ENCODE measurements at places on chromosomes 11 and 22.

DNA sequence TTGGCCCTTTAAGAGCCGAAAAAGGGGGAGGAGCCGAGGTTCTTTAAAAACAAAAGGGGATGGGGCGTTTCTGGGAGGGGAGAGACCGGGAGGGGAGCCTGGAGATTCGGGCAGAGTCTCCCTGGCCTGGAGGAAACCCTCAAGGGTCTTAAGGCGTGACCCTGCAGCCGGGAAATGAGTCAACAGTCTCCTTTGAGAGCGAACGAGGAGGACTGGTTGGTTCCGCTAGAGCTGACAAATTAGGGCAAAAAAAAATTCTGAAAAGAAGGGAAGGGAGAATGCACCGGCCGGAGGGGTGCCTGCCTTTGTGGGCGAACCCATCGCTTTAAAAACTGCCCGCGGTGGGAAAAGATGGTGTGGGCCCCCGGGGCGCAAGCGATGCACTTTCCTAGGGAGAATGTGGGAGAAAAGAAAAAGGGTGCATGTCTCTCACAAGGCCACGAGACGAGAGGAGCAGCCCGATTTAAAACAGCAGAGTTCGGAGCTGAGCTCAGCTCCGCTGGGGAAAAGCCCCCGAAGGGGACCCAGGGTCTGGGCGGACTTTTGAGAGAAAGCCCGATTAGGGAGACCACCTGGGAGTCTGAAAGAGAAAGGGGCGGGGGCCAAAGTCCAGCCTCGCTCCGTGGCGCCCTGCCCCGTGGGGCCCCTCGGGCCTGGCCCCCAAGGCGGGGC, 874 bp downstream of the ZFTA start:
- DNase-seq = peak; percentile 23

- DNase-seq = no peak
Measured at GRCh38 chr11:120137187-120137610, 714 bp downstream of the TRIM29 start.

- DNase-seq = no peak
Measured at GRCh38 chr11:110859240-110859840, 147.1 kb upstream of the ARHGAP20 start.

GRCh38 chr11:116714902-116715301, 57.9 kb downstream of the BUD13 start:
- no peak for DNase-seq

GRCh38 chr11:14700593-14700992, 57.0 kb downstream of the PDE3B start:
- DNase-seq = no peak

GRCh38 chr11:115221461-115222069, 282.6 kb downstream of the CADM1 start:
- no peak for DNase-seq

DNA sequence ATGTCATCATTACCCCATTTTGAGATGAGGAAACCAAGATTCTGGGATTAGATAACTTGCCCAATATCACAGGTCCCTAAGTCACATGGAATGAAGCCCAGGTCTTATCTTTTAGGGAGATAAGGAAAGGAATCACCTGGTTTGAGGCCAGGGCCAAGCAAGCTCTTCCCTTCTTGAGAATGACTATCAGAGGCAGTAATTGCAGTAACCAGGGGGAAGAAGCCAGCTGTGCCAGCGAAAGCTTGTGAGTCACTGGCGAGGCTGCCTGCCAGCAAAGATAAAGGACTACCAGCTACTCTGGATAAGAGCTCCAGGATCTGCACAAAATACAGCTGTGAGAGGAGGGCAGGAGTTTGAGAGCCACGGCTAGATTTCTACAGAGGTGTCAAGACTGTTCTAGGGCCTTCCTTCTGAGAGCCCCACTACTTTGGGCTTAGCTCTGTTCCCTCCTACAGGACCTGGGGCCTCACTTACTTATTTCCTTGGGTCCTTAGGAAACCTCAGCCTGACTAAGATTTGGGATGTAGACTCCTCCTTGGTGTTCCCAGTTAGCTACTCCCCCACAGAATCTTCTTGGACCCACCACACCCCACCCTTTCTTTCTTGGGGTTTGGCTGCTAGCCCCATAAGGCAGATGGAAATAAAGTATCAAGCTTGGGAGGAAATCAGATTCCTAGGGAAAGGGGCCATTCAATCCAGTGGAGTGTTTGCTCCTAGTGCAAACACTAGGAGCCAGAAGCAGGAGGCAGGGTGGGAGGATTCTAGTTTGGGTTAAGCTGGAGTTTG, 9.7 kb upstream of the CCKBR start:
- peak; percentile 24 for DNase-seq

GRCh38 chr11:14264966-14265365, 94.0 kb downstream of the RRAS2 start:
- no peak for DNase-seq

GRCh38 chr11:27757953-27758352, 57.7 kb upstream of the BDNF start:
- no peak for DNase-seq

DNA sequence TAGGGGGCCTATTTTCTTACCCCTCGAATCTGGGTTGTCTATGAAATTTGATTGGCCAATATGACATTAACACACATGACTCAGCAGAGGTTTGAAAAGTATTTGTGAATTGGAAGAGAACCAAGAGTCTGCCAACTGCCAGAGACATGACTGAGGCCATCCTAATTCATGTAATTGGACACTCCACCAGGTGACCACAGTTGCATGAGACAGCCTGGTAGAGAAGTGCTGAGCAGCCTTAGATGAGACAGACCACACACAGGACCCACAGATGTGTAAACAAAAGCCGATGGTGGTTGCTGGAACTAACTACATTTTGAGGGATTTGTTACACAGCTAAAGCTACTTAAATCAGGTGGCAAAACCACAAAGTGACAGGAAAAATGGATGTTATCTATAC, 855 bp upstream of the MS4A5 start:
- DNase-seq = no peak

GRCh38 chr11:132258875-132259274, 888.5 kb downstream of the NTM start:
- DNase-seq = no peak

DNA sequence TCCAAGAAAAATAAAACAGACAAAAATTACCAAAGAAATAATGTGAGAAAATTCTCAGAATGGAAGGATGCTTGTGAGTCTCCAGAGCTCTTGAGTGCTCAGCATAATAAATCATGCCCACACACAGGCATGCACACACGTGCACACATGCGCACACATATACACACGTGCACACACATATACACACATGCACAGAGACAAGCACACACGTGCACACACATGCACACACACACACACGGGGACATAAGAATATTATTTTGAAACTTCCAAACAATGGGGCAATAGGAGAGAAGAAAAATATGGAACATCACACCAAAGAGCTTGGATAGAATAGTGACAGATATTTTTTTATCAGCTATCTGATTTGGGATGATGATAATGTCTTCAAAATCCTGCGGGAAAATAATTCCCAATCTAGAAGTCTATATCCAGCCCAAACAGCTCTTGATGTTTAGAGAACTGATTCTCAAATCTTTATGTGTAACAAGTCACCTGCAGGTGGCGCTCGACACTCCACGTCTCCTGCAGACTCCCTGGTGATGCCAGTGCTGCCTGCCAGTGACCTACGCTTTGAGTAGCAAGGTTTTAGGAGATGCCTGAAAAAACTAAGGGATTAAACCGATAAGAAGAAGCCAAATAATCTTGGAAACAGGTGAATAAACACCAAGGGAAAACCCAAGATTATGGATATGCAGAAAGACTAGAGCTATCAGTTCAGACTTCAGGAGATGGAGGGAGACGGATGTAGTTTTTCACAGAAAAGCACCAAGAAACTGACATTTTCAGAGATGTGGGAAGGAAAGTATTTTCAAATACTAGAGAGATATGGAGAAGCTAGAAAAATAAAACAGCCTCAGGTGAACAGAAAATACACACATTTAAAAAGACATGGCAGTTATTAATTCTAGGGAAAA, 743.6 kb downstream of the ETS1 start:
- peak; percentile 52 for DNase-seq

DNA sequence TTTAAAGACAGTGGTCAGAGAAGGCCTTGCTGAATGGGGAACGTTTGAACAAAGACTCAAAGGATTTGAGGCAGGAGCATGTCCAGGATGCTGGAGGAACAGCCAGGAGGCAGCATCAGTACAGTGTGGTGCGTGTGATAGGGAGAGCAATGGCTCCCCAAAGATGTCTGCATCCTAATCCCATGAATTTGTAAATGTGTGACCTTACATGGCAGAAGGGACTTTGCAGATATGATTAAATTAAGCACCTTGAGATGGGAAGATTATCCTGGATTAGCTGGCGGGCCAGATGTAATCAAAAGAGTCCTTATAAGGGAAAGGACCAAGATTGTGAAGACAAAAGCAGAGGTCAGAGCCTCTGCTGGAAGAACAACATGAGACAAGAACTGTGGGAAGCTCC, 24.6 kb upstream of the FAT3 start:
- DNase-seq = no peak

DNA sequence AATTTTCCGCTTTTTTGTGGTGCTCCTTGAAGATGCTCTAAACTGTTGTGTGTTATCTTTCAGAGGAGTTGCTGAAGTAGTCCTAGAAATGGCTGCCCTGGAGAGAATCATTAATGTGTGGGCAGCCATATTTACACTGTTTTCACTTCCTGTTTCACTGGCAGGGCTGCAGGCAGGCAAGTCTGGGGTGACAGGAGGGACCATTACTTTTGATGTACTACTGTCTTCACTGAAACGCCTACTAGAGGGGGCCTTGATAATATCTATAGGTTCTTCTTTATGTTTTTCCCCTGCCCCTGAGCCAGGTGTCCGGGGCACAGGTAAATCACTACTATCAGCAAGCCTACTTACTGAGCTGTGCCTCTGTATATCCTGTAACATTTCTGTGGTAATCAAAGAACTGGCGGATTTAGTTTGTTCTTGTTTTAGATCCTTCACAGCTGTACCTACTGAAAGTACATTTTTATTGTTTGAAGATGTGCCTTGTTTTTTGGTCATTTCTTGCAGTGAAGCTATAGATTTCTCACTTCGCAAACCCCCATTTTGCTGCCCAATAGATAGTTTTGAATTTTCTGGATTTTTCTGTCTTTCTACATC, 39.7 kb downstream of the ACAT1 start:
- no peak for DNase-seq

DNA sequence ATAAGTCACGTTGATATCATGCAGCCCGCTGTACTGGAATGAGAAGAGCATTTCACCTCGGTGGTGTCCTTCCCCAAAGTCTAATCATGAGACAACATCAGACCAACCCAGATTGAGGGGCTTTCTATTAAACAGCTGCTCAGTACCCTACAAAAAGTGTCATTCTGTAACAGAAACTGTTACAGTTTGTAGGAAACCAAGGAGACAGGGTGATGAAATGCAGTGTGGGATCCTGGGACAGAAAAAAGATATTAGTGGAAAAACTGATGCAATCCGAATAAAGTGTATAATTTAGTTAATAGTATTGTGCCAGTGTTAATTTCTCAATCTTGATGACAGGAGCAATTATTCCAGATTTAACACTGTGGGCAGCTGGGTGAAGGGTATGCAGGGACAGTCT, 128.0 kb downstream of the MICAL2 start:
- DNase-seq = no peak

DNA sequence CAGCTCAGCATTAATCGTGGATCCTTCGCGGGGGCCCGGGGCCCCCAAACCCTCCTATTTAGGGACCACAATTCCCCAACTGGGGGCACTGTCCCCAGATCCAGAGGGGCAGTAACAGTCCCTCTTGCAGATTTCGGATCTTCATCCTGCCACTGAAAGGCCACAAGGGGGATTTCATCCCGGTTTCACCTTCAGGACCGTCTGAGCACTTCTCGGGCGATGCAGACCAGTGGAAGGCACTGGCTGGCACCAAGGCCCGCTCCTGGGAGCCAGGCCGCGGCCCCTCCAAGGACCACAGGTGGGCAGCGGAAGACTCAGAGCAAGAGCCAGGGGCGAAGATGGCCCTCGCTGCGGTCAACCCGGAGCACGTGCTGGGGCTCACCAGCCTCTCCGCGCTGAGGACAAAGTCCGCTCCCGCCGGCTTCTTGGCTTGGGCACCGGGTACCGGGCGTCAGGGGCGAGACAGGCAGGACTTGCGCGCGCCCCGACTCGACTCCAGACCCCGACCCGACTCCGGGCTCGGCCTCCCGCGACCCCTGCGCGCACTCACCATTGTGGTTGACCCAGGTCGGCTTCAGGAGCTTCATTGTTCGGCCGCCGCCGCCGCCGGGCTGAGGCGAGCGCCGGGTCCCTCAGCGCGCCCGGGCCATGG, 517 bp downstream of the HIRA start:
- no peak for DNase-seq

GRCh38 chr11:61627850-61628661, 47.2 kb upstream of the SYT7 start:
- peak; percentile 23 for DNase-seq
